ENCODE measurements at places on chromosomes 16 and 17.

- DNase-seq: no peak
Observed at GRCh38 chr16:1640261-1640941, 28.2 kb downstream of the CRAMP1 start.

DNA sequence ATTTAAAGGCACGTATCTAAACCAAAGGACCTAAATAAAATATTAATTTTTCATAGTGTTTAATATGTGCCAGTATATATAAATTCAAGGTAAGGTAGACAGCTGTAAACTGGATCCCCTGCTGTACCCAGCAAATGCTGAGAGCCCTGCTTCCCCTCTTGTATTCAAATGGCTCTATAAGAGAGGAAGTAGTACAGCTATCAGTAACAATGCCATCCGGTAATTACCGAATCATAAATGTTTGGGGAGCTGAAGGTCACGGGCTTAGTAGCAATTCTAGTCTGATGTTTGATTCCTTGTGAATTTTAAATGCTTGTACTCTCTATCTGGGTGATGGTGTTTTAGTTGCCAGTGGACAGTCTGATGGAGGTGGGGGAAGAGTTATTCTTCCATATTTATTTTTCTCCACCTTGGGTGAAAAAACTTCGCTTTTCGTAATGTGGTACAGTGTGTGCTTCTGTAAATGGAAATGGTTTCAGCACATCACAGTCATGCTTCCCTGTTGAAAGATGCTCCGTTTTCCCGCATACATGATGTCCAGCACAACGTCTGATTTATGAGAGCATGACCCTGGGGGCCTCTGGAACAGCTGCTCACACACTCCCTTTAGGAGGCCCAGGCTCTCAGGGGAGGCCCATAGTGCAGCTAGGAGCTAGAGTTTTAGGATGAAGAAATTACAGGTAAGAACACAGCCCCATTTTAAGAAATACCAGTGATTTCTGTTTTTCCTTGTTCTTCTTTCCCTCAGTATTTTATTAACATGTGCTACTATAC lies 423.9 kb downstream of the WWOX start:
- no peak for DNase-seq

- DNase-seq: no peak
Observed at GRCh38 chr17:3708366-3708765, 12.4 kb upstream of the P2RX5 start.

DNA sequence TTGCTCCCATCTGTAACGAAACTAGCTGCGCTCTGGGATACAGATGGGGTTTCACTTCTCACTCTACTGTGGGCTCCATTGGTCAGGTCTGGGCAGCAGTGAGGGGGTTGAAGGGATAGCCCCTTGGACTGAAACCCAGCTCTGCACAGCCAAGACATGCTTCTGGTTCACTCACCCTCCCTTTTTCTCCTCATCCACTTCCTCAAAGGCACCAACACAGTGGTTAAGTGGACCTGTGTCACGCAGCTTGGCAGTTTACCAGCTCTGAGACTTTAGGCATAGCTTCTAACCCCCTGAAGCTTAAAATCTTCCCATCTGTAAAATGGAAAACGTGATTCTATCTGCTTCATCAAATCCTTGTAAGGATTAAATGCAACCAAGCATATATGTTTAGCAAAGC lies 11.5 kb upstream of the KRT38 start:
- no peak for DNase-seq

DNA sequence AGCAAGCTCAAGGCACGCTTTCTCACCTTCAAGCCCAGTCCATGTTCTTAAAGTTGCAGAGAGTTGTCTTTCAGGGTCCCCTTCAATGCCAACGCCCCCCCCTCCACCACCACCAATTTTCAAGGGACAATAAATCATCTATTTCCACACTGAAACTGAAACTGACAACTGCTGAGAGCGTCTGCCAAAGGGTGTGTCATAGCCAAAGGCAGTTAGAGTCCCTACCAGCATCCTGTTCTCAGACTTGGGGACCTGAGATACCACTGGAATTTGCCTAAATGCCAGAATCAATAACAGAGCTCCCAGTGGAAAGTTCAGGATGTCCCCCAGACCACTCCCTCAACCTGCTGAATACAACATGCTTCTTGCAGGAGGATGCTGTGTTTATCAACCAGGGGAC lies 133.2 kb upstream of the SOX9 start:
- DNase-seq: no peak

- no peak for DNase-seq
Observed at GRCh38 chr16:72786606-72787005, 261.3 kb downstream of the ZFHX3 start.

GRCh38 chr17:36864827-36865430 lies 72.3 kb upstream of the LHX1 start:
- no peak for DNase-seq

DNA sequence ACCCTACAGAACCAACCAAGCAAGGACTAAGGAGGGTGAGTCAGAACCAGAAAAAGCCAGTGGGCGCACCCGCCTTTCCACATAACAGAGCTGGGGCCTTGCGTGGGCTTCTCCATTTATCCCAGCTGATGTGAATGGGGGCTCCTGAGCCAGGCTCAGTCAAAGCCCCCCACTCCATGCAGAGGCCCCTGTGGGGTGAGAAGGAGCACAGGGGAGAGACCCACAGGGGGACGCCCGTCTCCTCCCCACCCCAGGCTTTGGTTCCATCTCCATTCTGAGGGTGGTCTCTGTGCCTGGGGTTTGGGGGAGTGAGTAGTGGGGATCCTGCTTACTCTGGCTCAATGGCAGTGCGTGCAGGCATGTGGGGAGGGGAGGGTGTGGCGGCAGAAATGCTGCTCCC lies 210.1 kb upstream of the TNRC6C start:
- no peak for DNase-seq

DNA sequence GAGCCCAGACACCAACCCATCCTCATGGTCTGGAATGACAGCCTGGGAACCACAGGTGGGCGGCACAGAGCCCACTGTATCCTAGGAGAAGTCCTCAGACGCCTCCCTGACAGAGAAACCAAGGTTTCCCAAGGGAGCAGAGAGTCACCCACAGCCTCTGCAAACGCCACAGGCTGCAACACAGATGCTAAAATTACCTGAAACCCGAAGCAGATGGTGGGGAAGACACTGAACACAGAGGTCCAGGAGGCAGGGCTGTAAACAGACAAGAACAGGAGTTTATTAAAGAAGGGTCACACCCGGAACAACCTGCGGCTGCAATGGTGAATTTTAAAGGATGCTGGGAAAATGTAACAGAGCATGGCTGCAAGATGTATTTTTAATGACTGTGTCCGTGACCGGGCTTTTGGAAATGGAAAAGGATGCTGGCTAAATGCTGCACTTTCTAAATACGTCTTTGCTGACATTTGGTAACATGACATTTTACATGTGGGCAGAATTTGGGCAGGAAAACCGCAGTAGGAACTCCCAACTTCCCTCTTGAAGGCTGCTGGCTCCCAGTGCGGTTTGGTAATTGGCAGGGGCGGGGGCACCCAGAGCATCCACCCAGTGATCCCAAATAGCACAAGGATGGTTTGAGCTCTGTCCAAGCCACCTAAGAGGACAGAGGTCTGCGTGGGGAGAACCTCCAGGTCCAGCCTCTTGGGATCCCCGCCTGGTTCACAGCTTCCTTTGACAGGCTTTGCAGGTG lies 13.1 kb downstream of the SLC38A8 start:
- DNase-seq: no peak

DNA sequence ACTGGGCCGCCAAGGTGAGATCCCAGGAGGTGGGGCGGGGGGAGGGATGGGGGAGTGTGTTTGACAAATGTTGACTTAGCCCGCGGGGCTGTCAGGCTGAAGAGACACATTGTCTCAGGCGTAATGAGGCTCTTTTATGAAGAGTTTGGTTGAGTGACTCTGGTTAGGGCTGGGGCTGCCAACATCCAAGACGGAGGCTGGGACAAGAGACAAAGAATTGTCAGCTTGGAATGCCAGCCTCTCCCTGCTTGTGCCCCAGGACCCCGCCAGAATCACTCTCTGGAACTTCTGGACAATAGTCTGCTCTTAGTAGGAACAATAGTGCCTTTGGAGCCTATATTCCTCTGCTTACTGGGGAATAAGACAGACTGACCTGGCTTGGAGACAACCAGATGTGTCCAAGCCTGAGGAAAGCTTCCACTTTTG lies 24.0 kb downstream of the PCTP start:
- DNase-seq: no peak

GRCh38 chr17:50681263-50682200 lies 26.2 kb downstream of the ANKRD40 start:
- no peak for DNase-seq

DNA sequence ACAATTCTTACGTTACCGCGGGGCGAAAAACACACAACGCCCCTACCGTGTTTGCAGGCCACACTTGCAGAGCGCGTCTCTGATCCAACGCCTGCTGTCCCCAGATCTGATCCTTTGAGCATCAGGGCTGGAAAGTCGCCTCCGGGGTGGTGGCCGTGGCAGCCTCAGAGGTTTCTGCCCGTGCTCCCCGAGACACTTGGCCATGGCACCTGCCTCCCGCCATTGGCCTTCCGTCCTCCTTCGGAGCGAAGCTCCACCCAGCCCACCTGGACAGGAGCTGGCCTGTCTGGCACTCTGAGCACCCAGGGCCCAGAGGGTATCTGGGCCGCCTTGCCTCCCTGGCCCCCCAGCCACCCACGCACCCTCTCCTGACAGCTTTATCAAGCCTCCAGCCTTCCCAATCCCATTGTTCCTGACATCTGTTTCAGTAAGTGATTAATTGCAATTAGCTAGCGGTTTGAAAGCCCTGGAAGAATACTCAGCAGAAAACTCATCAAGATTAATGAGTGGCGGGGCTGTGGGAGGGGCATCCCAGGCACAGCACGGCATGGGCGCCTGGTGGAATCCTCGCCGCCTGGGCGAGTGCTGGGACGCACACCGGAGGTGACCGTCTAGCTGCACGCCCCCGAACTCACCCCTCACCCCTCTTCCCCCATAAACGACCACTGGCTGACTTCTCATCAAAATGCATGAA lies 181.5 kb upstream of the GSE1 start:
- DNase-seq: no peak

DNA sequence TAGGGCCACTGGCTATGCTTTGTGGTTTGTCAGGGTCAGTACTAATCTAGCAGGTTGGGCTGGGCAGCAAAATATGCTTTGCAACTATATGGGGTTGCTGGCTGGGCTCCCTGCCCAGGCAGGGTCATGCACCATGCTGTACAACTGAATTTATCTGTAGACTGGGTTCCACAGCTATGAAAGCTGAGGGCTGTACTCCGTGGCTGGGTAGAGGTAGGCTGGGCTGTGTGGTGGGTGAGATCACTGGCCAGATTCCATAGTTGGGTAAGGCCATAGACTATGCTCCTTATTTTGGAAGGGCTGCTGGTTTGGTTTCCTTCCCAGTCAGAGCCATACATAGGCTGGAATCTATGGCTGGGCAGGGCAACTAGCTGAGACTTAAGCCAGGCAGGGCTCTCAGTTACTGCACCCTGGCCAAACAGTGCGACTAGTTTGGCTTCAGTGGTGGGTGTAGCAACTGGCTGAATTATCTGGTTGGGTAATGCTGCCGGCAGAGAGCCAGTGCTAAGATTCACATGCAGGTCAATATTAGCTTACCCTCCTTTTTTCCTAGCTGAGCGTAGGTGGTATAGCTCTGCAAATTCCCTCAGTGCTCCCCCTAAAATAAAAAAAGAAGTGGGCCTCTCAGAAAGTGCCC lies 769.1 kb upstream of the CDH8 start:
- no peak for DNase-seq

DNA sequence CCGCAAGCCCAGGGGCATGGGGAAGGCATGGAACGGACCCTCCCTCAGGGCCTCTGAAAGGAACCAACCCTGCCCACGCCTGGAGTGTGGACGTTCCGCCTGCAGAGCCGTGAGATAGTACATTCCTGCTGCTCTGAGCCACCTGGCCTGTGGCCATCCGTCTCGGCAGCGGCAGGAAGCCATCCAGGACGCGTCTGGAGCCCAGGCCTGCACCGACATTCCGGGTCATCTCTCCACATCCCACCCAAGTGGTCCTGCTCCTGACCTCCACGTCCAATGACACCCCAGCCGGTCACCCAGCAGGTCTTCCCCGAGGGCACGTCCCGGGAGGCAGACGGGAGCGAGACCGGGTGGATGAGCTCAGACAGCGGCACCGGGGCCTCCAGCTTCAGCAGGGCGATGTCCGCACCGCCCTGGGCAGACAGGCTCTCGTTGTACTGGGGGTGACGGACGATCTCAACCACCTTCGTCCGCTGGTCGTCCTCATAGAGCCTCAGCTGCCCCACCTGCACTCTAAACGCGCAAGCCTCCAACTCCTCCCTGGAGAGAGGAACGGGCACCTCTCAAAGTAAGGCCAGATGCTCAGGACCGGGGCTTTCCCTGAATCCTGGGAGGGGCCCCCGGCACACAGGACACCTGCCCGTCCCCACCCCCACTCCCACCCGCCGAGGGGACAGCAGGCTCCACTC lies 21.3 kb upstream of the UBE2I start:
- no peak for DNase-seq

DNA sequence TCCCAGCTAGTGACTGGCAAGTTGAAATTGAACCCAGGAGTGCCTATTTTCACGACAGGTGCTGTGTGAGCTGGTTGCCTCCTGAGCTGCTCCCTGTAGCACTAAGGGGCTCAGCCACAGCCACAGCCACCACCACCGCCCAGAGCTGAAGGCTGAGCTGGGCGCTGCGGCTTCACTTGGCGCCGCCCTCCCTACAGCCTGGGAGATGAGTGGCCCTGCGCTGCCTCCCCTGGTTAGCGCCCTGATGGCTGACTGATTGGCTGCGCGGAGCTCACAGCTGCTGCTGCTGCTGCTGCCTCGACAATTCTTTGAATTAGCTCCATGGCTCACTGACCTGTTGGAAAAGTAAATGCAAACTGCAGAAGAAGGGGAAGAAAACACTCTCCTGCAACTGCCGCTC lies 91.8 kb upstream of the TMEM132E start:
- no peak for DNase-seq

DNA sequence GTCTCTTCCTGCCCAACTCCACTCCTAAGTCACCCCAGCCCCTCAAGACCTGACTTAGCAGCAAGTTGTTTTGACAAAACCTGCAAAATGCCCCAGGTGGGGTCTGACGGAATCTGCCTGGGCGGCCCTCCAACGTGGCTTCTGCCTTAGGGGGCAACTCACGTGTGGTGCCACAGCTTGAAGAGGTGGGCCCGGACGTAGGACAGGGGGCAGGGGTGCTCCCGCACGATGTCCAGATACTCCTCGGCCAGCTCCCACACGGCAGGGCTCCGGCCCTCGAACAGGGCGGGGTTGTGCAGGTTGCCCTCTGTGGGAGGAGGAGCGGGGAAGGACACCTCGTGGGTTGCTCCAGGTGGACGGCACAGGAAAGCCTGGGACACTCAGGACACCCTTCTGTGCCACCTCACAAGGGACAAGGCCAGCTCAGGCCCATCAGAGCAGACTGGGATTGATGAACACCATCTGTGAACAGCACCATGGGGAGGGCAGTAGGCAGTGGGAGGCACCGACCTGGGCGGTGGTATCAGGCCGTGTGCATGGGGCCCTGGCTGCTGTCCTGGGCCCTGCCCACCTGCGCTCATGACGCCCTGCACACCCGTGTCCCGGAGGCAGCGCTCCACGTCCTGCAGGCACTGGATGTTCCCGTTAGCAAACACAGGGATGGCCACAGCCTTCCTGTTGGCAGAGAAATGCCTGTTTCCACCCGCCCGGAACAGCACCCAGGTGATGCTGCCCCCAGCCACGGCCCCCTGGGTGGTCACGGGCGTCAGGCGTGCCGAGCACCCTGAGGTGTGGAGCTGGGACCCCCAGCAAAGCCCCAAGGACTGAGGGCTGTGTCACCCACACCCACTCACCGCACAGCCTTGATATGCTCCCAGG lies 4.3 kb downstream of the DUS1L start:
- no peak for DNase-seq

All from type B pancreatic cell (in vitro differentiated cells).